ENCODE measurements at places on chromosomes 12 and 14.

DNA sequence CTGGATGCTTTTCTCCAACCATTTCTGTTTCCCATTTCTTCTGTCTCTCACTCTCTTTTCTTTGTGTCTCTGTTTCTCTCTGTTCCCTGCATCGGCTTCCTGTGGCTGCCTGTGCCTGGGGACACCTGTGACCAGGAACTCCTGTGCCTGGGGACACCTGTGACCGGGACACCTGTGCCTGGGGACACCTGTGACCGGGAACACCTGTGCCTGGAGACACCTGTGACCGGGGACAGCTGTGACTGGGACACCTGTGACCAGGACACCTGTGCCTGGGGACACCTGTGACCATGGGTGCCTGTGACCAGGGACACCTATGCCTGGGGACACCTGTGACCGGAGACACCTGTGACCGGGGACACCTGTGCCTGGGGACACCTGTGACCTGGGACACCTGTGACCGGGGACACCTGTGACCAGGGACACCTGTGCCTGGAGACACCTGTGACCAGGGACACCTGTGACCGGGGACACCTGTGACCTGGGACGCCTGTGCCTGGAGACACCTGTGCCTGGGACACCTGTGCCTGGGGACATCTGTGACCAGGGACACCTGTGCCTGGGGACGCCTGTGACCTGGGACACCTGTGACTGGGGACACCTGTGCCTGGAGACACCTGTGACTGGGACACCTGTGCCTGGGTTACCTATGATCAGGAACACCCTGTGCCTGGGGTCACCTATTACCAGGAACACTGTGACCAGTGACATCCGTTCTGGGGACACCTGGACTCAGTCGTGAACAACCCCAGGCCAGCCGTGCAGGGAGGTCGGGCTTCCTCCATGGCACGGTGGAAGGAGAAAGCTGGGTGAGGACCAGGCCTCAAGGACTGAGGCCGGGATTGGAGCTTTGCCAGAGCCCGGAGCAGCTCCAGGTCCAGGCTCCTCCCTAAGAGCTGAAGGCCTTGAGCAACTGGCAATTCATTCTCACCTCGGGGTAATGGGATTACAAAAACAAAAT lies 23.4 kb upstream of the FBRSL1 start:
- DNase-seq = no peak

GRCh38 chr12:128474916-128475315 lies 207.9 kb downstream of the TMEM132C start:
- DNase-seq = no peak

DNA sequence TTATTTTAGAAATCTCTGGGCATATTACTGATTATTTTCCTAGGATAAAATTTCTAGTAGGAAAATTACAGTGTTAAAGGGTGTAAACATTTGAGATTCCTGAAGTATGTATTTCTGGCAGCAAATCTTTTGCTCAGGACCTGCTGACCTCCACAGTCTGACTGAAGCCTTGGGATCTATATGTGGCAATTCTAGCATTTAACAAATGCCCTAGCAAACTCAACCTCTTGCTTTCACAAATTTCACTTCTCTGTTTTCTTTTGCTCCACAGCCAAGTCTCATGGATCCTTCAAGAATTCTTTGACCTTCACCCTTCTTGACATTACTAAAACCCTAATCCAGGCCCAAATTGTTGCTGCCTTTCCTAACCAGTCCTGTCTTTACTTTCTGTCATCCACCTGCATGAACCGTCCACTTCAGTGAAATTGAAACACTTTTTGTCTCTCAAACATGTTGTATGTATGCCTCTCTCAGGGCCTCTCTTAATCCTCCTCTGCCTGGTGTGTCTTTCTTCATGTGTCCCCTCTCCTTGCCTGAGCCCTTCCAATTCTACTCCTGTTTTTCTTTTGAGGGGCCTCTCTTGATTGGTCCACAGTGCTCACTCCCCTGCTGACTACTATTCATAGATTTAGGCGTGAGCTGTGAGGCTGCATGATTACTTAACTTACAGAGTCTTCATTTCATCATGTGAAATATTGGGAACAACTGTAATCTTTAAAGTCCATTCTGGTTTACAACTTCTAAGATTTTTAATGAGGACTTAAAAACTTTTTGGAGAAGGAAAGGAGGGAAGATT lies 5.1 kb upstream of the DYRK4 start:
- no peak for DNase-seq

DNA sequence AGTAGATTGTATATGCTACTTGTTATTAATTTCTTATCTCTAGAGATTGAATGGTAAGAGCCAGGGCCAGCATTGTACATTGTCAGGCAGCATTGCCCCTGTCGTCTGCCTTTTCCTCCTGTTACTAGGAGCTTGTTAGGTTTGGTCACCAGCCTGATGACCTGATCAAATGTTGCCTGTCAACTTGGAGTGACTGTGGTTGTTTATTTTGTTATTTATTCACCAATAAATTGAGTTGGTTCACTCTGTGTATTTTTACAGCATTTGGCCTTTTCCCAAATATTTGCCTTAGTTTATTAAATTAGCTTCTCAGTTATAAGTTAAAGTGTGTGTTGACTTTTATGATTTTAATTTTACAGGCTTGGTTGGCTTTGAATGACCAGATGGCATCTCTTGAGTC lies 88.4 kb downstream of the PRKCH start:
- DNase-seq = no peak

- DNase-seq = no peak
Measured at GRCh38 chr12:65853489-65854157, 29.3 kb downstream of the HMGA2 start.

DNA sequence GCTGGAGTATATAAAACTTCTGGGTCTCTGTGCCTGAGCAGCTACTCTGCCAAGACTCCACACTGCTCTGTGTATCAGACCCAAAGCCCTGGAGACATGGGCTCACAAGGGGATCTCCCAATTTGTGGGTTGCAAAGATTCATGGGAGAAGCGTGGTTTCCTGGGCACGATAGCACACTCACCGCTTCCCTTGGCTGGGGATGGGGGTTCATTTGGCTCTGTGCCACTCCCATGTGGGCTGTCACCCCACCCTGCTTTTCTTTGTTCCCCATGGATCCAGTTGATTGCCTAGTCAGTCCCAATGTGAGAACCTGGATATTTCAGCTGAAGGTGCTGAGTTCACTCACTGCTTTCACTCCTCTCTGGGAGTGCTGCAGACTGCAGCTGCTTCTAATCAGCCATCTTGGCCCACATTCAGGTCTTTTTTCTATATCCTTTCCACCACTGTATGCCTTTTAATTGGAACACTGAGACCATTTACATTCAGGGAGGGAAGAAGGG lies 40.0 kb upstream of the PCNX4 start:
- DNase-seq = no peak

Data from mammary epithelial cell (primary cell).